ENCODE measurements at places on chromosomes 5 and 9.

- DNase-seq = no peak
These were observed 10.3 kb downstream of the PTPA start for GRCh38 chr9:129121483-129121882.

DNA sequence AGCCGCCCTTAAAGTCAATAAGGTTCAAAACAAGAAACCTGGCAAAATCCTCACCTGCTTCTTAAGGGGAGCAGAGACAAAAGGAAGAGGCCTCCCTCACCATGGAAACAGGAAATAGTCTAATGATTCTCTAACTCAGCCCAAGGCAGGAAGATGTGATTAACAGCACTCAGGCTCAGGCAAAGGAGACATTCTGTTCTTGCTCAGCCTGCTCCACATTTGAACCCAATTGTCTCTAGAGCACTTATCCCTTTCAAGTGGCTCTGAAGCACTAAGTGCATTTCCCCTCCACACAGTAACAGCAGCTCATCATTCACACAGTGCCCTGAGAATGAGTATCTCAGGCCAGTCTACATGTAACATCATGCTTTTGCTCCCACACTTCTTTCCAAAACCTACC is 72.3 kb downstream of the NIPSNAP3B start:
- DNase-seq = no peak

- DNase-seq = no peak
These were observed 51.0 kb downstream of the GNG10 start for GRCh38 chr9:111712369-111712768.

GRCh38 chr9:70883056-70883455 is 238.4 kb downstream of the TRPM3 start:
- DNase-seq = no peak

GRCh38 chr5:170599756-170600155 is 95.9 kb downstream of the KCNIP1 start:
- DNase-seq = no peak

DNA sequence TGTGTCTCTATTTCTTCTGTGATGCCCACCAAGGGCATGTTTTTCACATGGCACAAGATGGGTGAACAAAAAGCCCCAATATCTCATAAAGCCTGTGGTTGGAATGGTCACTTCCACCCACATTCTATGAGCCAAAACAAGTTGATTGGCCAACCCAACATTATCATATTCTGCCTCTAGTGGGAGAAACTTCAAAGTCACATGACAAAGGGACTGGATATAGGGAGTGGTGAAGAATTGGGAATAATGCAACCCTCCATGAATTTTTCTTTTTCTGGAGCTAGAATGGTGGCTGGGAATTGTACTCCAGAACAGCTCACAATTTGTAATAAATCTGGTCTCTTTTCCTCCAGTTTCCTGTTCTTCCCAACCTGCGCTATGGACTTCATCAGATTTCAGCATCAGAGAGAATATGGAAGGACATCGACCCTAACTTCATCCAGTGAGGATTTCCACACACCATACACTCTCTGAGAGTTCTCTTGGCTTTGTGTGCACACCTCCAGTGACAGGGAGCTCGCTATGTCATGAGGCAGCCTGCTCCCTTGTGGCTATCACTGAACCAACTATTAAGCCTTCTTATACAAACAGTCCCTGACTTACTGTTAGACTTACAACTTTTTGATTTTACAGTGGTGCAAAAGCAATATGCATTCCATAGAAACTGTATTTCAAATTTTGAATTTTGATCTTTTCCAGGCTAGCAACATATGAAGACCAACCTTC is 12.0 kb upstream of the B4GALT1 start:
- no peak for DNase-seq

DNA sequence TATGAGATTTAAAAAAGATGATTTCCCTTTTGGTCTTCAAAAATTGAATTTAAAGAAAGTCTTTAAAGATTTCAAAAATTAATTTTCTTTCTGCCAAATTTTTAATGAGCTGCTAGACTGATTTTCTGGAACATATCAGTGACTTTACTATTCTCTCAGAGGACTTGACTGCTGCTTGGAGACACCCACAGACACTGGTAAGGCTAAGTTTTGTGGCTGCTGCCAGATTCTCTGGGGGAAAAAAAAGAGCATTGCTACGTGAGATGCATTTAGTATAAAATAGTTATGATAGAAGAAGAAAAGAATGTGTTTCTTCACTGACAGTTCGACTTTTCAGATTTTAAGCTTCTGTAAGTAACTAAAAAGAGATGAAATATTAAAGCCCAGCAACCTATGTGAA is 193.3 kb upstream of the GRIN3A start:
- DNase-seq = no peak

GRCh38 chr5:74810915-74811314 is 43.9 kb downstream of the NSA2 start:
- no peak for DNase-seq

DNA sequence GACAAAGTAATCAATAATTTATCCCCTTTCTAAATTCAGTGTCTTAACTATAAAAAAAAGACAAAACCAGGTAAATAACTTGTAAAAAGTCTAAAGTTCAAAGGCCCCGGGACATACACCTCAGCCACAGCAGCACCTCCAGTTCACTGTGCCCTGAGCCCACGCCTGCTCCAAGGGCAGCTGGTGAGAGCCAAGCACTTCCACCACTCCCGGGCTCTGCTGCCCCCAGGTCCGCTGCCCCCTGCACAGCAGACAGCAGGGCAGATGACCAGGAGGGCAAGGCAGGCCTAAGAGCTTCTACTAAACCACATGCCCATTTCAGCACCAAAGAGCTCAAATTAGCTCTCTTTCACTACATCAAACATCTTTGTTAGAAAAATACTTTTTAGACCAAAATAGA is 91.9 kb downstream of the CAMSAP1 start:
- no peak for DNase-seq

GRCh38 chr5:158714049-158714643 is 385.6 kb downstream of the EBF1 start:
- DNase-seq = no peak

DNA sequence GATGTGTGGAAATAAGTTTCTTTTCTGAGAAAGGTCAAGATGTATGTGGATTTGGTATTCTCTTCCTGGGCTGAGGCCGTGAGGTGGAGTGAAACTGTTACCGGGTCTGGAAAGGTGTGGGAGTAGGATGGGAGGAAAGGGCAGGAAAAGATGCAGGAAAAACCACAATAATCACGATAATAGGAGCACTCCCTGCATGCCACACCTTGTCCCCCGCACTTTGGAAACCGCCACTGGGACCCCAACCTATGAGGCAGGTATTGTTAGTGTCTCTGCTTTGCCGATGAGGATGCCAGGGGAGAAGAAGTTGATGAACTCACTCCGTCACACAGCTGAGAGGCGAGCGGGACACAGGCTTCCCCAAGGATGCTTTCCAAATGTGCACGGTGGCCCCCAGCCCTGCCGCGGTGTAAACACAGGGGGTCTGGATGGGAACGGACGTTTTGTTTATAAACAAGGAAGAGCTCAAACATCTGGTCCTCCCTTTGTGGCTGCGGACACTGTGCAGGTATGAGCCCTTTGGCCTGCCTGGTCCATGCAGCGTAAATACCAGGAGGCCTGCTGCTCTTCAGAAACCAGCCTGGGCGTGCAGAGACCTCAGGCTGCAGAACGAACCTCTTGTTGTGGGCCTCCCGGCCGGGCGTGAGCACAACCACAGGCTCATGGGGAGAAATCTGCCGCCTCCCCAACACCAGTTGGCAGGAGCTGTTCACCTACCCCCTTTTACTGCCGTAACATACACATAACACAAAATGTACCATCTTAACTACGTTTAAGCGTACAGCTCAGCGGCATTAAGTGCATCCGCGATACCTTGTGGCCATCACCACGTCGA is 126.7 kb downstream of the COL23A1 start:
- no peak for DNase-seq

DNA sequence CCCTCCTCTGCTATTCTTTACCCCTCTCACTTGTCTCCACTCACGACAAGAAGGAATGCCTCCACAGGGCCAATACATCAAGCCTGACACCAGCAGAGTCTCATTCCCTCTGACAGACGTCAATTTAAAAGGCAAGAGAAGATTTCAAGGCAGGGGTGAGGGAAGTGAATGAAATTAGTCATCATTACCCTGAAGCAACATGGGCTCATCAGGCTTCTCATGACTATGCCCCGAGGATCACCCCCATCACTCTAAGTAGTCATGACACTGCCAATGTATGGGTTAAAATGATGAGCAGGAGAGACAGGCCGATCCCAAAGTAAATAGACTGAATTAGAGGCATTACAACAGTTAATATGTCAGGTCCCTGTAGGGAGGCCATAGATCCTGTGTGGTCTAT is 504.4 kb downstream of the TLE4 start:
- no peak for DNase-seq

- DNase-seq = no peak
These were observed 83.7 kb downstream of the ADAMTS2 start for GRCh38 chr5:179261301-179262125.

DNA sequence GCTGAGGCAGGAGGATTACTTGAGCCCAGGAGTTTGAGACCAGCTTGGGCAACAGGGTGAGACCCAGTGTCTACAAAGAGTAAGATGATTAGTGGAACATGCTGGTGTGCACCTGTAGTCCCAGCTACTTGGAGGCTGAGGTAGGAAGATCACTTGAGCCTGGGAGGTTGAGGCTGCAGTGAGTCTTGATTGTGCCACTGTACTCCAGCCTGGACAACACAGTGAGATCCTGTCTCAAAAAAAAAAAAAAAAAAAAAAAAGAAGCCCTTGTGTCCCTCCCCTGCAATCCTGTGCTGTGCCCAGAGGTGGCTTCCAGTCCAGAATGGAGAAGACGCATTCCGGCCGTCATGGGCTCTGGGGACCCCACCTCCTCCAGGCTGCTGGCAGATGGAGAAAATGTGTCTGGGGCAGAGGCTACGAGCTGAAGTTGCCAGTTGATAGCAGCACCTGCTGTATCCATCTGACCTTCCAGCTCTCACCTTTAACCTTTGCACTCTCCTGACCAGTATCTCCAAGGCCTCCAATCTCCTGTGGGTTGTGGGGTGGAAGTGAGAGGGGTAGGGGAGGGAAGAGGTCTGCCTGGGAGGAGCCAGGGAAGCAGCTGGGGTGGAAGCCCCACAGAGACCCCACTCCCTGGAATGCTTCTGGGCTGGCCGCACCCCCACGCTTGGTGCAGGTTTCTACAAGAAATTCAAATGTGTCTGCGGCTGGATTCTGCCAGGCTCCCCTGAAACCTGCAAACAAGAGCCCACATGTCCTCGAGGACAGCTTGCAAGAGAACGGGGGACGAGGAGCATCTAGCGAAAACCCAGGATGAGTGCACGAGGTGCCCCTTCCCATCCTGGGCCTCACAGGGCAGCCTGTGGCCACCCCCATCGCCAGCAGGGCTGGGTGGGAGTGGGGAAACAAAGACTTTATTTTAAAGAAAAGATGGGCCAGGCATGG is 148.3 kb upstream of the IER5L start:
- DNase-seq = no peak

DNA sequence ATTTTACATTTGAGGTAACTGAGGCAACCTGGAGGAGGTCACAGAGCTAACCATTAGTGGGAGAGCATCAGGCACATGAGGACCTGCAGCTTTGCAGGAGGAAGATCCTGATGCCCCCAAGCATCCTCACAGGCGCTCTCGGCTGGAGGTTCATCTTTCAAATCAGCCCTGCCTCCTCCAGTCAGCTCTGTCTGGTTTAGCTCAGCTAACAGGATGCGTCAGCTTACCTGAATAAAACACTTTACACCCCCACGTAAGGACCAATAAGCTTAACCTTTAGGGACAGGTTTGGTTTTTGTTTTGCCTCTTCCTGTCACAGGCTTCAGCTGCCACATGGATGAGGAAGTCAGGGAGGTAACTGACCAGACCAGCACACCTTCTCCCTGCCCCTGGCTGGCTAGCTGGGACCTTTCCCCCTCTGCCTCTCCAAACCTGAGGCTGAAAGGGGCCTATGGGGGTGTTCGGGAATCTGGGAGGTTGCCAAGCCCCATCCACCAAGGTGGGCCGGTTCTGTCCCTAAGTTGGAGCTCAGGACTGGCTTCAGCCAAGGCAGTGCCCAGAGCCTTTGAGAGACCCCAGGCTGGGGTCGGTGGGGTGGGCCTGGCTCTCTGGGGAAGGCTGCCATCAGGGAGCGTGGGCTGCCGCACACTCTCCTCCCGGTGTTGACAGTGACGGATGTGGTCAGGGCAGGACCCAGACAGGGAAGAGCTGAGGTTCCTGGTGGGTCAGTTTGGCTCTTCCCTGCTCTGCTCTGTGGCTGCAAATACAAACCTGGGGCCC is 20.0 kb upstream of the FCN1 start:
- DNase-seq = no peak

GRCh38 chr9:134219646-134220060 is 55.3 kb upstream of the RNU6ATAC start:
- DNase-seq = no peak

DNA sequence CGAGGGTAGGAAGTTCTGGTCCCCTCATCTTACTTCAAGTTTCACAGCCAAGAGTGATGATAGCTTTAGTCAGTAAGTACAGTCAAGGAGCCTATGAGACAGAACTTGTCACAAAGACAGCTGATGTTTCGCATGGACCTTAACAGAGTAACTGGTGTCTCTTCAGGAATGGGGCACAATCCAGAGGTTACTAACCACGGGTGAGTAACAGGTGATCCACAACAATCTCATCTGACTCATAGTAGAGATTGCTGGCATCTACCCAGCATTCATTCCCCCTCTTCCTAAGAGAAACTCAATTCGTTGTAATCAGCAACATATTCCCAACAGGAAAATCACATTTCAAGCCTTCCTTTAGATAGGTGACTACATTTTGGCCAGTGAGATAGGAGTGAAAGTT is 126.7 kb downstream of the SNX18 start:
- DNase-seq = no peak

DNA sequence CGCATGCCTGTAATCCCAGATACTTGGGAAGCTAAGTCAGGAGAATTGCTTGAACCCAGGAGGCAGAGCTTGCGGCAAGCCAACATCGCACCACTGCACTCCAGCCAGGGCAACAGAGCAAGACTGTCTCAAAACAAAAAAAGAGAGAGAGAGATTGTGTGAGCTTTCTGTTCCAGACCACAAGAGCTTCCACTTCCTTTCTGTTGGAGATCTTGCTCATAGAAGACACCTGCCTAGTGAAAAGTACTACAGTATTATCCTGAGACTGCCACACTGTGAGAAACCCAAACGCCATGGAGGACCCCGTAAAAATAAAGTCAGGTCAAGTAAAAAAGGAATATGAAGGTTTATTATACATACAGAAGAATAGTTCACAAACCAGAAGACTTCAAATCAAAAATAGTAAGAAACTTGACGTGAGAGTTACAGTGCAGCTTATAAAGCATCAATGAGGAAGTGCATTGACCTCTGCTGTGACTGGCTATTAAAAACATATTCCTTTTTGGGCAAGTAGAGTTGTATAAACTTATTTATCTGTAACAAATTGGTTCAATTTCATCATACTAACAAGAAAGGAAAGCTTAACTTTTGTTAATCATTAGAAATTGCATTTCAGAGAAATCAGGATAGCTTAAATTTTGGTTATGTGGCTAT is 4.3 kb upstream of the EMB start:
- no peak for DNase-seq

- DNase-seq = no peak
These were observed 2.8 kb upstream of the WWC1 start for GRCh38 chr5:168288349-168289245.

- no peak for DNase-seq
These were observed 22.5 kb downstream of the PALM2AKAP2 start for GRCh38 chr9:109802491-109802890.
